Stimulated activated CD4-positive, alpha-beta T cell treated with anti-CD3 and anti-CD28 coated beads, TNF-alpha, amount 100 ng/mL, for 1 hour (primary cell): ENCODE measurements at places on chromosomes 7 and 10.
A peak's percentile ranks its signal among the peaks of the same experiment; 100 is the strongest.

GRCh38 chr10:25852364-25852941 is 81.6 kb upstream of the MYO3A start:
- no peak for DNase-seq

DNA sequence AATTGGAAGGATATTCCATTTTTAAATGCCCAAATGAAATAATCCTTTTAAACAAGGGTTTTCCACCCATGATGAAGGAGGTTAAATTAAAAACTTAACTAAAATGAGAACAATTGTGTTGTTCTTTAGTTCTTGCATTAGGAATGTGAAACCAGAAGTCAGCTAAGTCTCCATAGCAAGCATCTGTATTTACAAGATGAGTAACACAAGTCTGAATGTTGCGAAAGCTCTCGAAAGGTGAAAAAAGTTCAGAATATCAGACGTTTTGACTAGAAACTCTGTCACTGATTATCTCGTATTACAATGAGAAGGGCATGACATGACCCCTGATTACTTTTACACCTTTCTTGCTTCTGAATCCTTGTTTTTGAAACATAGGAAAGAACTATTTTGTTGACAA is 149.6 kb downstream of the BICC1 start:
- DNase-seq, result no peak

- DNase-seq, result no peak
Observed at GRCh38 chr10:5464546-5464945, 34.8 kb downstream of the CALML5 start.

- no peak for DNase-seq
Observed at GRCh38 chr10:6039711-6040110, 22.5 kb downstream of the IL2RA start.

DNA sequence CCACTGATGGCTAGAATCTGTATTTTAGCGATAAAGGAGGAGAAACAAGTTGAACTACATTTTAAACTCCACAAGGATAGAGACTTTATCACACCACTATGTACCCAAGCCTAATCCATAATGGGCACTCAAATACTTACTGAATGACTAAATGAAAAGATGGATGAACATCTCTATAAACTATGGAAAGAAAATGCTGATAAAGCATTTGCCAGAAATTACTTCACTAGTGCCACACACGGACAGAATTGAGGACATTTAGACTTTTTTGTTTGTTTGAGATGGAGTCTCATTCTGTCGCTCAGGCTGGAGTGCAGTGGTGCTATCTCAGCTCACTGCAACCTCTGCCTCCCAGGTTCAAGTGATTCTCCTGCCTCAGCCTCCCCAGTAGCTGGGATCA is 1.7 kb upstream of the NSUN6 start:
- no peak for DNase-seq

GRCh38 chr10:61066661-61067344 is 122.8 kb upstream of the RHOBTB1 start:
- DNase-seq, result no peak

GRCh38 chr10:96632974-96633710 is 46.3 kb upstream of the TM9SF3 start:
- no peak for DNase-seq

DNA sequence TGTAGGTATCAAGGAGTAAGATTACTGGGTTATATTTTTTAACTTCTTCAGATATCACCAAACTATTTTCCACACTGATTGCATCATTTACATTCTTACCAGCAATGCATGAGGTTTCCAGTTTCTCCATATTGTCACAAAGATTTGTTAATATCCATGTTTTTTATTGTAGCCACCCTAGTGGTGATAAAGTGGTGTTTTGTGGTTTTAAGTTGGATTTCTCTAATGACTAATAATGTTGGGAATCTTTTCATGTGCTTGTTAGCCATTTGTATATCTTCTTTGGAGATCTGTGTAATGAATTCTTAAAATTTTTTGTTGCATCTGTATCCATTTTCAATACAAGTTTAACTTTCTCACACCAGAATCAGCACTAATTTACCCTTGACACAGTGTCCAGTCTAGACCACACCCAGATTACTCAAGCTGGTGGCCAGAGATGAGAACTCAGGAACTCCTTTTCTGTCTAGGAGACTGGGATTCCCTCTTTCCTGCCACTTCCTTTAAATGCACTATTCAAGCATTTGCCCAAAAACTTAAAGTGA is 67.0 kb upstream of the PLXDC2 start:
- DNase-seq, result no peak

GRCh38 chr7:42877862-42878261 is 34.0 kb downstream of the C7orf25 start:
- DNase-seq, result no peak

GRCh38 chr7:88314061-88314491 is 7.4 kb upstream of the STEAP4 start:
- DNase-seq, result no peak

DNA sequence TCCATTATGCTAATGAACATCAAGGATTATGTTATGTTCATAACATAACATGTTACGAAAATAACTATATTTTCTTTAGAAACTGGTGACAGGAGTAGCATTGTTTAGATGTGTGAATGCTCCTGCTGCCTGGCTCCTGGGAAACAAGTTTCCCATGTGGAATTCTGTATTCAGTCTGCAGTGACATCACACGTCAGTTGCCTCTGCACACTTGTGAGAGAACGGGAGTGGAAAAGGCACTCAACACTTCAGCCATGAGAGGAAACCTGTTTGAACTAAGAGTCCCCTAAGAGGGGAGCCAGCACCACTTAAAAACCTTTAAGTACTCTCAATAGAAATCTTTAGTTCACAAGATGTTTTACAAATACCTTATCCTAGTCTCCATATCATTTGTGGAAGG is 140.3 kb upstream of the FAM20C start:
- no peak for DNase-seq

GRCh38 chr7:27576360-27576944 is 86.2 kb downstream of the HIBADH start:
- DNase-seq, result no peak

- DNase-seq, result no peak
Observed at GRCh38 chr10:123901621-123902020, 10.0 kb upstream of the CPXM2 start.

DNA sequence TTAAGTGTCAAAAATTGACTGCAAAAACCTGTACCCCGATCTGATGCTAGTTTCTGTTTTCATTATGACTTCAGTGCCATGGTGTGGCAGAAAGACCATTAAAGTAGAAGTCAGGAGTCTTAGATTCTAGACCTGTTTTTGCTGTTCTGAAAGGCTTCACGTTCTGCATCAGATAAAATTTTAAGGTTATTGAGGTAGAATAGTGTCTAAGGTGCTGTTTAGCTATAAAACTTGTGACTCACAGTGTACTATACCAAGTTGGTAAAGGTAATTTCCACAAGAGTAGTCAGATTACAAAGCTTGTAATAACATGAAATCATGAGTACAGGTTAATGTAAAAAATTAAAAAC is 38.6 kb downstream of the ZNRF2 start:
- DNase-seq, result no peak

DNA sequence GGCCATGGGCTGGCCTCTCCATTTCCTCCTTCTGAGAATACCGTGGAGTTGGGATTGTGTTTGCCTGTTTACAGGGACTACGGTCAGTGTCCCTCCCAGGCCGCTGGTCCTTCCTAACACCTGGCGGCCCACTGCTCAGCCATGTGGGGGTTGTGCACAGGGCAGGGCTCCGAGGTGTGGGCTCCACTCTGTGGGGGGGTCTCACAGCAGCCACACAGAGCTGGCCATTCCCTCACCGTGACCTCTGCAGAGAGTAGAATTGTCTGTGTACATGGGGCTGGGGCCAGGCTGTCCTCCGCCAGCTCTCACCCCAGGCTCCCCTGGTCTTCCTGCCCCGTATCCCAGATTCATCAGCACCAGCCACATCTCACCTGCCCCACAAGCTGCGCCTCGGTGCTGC is 60.1 kb downstream of the PTPRN2 start:
- DNase-seq, result no peak

DNA sequence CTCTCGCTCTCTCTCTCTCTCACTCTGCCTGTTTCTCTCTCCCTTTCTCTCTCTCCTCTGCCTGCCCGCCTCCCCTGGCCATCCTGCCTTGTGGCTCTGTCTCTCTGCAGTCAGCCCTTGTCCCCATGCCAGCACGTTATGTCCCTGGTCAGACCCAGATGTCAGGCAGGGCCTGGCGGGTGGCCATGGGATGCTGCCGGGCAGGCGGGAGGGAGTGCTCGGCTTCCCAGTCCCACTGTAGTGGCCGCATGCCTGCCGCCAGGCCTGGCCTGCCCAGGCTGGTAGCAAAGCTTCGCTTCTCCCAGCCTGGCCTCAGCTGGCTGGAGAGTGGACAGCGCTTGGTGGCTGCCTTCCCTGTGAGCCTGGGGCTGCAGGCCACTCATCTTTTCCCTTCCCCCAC is 121.5 kb upstream of the ZNF716 start:
- DNase-seq, result no peak

GRCh38 chr7:125681508-125681907 is 751.9 kb upstream of the POT1 start:
- no peak for DNase-seq

GRCh38 chr10:121154846-121155245 is 303.7 kb downstream of the WDR11 start:
- no peak for DNase-seq

GRCh38 chr10:79142064-79142491 is 73.3 kb downstream of the ZMIZ1 start:
- no peak for DNase-seq

DNA sequence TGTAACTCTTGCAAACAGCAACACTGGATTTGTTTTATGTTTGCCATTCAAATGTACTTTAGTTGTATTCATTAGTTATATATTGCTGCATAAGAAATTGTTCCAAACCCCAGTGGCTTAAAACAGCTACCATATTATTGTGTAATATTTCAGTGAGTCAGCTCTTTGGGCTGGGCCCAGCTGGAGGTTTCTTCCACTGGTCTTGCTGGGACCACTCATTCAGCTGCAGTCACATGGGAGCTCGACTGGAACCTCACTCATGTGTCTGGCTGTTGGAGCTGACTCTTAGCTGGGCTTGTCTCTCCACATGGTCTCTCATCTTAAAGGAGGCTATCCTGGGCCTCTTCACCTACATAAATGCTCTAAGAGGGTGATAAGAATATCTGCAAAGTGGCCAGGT is 23.2 kb upstream of the PIP4K2A start:
- DNase-seq, result no peak

DNA sequence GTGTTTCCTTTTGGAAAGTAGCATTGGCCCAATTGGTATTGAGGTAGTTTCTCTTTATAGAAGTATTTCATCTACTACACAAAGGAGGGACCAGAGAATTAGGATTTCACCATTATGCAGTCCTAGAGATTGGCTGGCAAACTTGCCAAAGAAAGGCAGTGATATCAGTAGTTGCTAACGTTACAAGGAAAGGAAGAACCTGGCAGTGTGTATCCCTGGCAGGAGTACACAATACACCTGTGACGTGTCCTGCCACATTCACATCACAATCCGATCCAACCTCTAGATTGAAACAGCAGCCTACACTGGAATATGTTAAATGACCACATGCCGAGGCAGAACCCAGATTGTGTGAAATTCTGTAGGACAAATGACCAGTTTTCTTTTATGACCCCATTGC is 81.7 kb downstream of the CACNB2 start:
- DNase-seq, result no peak

DNA sequence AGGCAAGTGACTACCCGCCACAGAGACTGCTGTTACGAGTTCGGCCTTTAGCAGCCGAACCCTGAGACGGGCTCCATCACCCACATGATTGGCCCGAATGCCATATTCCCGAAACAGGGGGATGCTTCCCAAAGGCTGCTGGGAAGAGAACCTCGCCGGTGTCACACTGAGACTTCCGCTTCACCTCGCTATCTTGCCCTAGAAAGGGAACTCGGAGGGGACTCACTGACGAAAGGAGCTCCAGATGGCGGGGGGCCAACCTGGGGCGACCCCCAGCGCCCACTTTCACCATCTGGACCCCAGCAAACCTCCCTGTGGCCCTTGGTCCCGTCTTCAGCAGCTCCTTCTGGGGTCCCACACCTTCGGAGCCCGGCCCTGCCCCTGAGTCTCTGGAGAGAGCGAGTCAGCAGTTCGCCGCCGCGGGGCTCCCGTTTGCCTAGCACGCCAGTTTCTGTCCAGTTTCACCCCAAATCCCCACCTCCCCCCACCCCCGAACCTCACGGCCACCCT is 529 bp downstream of the HPS1 start:
- DNase-seq, result peak; percentile 28

- DNase-seq, result no peak
Observed at GRCh38 chr7:121916211-121916610, 43.2 kb downstream of the PTPRZ1 start.

DNA sequence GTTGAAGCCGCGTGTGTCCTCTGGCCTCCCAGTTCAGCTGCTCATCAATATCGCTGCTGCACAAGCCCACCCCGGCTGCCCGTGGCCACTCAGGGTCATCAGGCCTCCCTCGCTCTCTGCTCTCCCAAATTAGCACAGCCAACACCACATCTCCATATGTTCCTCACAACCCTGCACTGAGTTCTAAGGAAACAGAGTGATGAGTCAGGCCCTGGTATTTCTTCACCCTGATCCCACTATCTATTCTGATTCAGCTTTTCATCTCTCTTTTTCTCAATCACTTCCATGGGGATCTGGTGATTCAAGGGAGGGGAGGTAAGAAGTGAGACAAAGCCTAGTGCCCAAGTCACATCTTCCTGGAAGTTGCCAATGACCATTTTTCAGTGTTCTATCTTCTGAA is 23.8 kb downstream of the CYTH3 start:
- no peak for DNase-seq

- DNase-seq, result no peak
Observed at GRCh38 chr10:116239229-116239628, 33.8 kb downstream of the GFRA1 start.

GRCh38 chr10:85642082-85642420 is 724.5 kb downstream of the GRID1 start:
- no peak for DNase-seq

- DNase-seq, result no peak
Observed at GRCh38 chr10:104109908-104110662, 11.9 kb upstream of the SFR1 start.

- DNase-seq, result no peak
Observed at GRCh38 chr10:18793951-18794350, 134.7 kb downstream of the ARL5B start.

- DNase-seq, result no peak
Observed at GRCh38 chr10:23310404-23310803, 34.2 kb downstream of the C10orf67 start.

DNA sequence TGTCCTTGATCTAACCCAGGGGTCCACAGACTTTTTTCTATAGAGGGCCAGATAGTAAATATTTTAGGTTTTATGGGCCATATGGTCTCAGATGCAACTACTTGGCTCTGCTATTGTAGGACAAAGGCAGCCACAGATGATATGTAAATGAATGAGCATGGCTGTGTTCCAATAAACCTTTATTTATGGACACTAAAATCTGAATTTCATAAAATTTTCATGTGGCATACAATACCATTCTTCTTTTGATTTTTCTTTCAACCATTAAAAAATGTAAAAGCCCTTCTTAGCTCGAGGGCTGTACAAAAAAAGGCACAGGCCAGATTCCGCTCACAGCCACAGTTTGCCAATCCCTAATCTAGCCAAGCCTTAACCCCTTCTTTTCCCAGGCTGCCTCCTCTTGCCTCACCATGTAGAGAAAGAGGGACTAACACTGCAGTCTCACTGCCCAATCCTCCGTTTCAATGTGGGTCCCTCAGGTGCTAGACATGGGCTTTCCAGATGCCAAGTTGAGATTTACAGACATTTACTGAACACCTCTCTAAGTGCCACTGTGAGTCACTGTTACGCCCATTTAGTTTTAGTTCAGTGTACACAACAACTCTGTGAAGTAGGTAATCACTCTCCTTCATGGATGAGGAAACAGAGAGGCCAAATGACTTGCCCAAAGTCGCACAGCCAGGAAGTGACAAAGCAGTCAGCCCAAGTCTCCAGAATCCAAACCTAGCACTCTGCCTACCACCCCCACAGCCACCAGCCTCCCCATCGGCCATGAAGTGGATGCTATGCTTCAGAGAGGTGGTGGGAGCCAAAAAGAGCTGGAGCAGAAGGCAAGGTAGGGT is 132.6 kb upstream of the PDLIM1 start:
- DNase-seq, result no peak
